Common myeloid progenitor, CD34-positive (primary cell): ENCODE measurements at places on chromosomes 1 and 21.

GRCh38 chr1:10903821-10904220 is 107.4 kb upstream of the CASZ1 start:
- peak; percentile 32 for DNase-seq

DNA sequence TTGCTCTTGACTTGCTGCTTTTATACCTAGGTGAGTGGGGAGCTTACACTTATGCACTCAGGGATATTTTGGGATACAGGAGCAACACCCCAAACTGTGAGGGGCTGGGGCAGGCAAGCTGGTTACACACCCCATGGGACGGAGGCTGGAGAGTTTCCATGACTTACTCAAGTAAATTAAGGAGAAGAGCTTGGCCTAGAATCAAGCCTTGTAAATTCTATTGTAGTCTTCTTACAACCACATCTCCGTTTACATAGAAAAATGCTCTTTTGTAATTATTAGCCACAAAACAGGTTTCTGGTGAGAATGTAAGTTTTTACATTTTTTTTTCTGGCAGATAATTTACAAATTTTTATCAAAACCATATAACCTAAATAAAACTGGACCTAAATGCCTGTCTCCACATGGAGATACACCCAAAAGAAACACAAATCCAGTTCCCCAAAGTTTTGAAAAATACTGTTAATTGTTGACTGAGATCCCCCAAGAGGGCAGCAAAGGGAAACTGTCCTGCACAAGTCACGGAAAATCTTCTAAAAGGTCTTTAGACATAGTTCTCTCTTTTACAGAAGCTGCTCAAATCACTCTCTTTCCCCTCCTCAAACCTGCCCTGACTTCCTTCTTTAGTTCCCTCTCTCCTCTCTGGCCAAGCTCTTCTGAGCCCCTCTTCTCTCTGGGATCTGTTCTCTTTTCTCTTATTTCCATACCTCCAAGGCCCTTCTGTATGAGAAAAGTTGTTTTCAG is 134.0 kb downstream of the HIVEP3 start:
- DNase-seq: peak; percentile 58

GRCh38 chr1:8002921-8003320 is 23.2 kb downstream of the ERRFI1 start:
- no peak for DNase-seq

GRCh38 chr21:45508607-45509565 is 33.4 kb downstream of the SLC19A1 start:
- DNase-seq: no peak

- DNase-seq: no peak
Observed at GRCh38 chr1:236313427-236313826, 31.7 kb upstream of the ERO1B start.

- peak; percentile 13 for DNase-seq
Observed at GRCh38 chr1:161304927-161305866, 4.6 kb downstream of the MPZ start.

- no peak for DNase-seq
Observed at GRCh38 chr1:89459081-89459480, 65.5 kb upstream of the LRRC8B start.

GRCh38 chr1:26828411-26828991 is 2.0 kb downstream of the ZDHHC18 start:
- peak; percentile 76 for DNase-seq
